ENCODE measurements at places on chromosomes 16 and 17.

DNA sequence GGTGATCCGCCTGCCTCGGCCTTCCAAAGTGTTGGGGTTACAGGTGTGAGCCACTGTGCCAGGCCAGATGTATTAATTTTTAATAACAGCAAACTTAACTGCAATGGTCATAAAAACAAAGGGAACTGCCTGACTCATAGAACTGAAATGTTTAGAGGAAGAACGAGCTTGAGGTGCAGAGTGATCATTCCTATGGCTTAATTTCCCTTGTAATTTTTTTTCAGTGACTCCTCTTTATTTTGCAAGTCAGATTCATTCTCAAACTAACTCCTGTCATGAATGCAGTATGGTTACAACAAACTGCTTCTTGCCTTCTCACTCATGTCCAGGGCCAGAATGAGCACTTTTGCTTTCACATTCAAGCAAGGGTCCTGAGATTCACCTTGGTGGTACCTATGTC is 231.3 kb downstream of the HAPSTR1 start:
- DNase-seq = no peak

GRCh38 chr17:72421128-72422092 is 300.6 kb downstream of the SOX9 start:
- DNase-seq = peak; percentile 79

GRCh38 chr17:76670020-76670717 is 26.6 kb upstream of the ST6GALNAC1 start:
- no peak for DNase-seq

GRCh38 chr17:32486111-32486700 is 587 bp upstream of the CDK5R1 start:
- DNase-seq = peak; percentile 81

GRCh38 chr16:4489030-4489429 is 12.8 kb downstream of the HMOX2 start:
- DNase-seq = peak; percentile 75

DNA sequence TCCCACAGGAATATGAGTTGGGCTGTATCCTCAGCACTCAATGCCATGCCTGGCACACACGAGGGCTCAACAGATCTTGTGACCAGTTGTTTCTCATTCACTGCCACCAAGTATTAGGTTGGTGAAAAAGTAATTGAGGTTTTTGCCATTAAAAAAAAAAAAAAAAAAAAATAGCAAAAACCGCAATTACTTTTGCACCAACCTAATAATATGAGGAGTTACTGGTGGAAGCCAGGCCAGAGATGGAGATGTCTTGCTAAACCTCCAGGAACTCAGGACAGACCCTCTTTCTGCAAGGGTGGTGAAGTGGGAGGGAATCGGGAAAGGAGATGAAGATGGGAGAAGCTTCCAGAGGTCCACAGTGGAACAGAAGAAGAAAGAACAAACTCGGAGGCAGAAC is 124.6 kb downstream of the DYNLRB2 start:
- no peak for DNase-seq

DNA sequence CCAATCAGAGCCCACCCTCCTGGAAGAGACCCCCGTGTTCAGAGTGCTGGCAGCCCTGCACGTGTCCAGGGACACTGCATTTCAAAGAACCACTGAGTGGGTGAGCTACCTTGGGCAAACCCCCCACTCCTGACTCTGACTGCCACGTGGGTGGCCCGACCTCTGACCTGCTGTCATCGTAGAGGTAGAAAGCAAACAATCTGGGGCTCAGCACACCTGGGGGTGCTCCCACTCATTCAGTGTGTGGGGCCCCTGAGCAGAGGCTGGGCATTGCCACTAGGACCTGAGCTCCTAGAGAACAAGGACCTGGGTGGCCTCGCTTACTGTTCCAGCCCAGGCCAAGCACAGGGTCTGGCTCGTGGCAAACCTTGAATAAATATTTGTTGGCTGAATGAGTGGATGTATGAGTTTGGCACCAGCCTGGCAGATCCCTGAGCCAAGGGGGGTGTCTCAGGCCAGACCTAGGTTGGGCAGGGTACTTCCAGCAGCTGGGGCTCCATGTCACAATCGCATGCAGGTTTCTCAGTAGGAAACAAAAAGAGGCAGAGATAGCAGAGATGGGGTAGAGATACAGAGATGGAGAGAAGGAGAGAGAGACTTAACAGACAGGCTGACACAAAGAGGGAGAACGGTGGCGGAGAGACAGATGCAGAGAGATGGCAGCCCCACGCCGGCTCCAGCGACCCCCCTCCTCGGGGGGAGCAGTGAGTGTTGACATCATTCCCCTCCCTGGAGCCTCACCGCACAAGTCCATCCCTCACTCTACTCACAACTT is 5.4 kb upstream of the DRC7 start:
- no peak for DNase-seq

DNA sequence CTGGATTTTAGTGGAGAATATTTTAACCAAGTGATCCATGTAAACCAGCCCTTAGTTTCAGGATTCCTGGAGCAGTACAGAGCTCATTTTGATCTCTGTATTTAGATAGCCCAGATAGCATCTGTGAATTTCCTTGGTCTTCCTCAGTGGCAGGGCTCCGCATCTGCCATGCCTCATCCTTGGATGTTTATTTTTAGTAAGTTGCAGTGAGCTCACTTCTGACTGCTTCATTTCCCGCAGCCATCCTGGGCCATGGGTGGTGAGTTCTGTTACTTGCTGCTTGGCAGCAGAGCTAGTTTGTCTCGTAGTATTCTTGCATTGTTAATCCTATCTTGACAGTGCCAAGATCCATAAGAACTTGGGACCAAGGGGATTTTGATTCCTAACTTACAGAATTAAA is 33.7 kb downstream of the IST1 start:
- DNase-seq = peak; percentile 80

DNA sequence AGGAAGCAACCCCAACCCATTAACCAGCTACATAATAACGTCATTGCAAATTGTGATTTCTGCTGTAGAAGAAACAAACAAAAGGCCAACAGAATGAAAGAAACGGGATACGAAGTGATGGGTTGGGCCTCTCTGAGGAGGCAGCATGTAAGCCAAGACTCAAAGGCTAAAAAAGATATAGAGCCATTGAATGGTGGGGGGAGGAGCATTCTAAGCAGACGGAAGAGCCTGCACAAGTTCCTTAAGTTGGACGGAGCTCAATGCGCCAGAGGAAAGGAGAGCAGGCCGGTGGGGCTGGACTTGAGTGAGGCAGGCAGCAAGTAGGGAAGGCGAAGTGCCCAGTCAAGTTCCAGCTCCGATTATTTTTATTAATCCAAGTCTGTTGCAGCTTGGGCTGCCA is 160.3 kb downstream of the SHISA9 start:
- DNase-seq = no peak

GRCh38 chr17:28960256-28961061 is 9.1 kb upstream of the PHF12 start:
- DNase-seq = no peak

DNA sequence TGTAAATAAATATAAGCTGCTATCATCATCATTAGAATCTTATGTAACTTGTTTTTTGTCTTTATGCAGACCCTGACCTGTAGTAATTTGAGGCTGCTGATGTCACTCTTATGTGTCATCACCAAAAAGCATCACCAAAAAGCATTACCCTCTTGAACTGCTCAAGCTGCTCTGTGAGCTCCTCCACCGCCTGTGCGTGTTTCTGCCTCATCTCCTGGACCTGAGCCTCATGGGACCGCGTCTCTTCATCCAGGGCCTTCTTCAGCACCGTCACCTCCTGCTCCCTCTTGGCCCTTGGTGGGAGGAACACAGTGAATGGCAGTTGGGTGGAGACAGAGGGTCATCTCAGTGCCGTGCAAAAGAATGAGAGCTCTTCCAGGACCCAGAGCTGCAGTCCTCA is 82.4 kb downstream of the NDE1 start:
- DNase-seq = no peak

- DNase-seq = no peak
These were observed 159.9 kb downstream of the AXIN2 start for GRCh38 chr17:65401561-65401960.

- no peak for DNase-seq
These were observed 23.3 kb upstream of the RASL10B start for GRCh38 chr17:35708149-35708548.

Measured in hepatic stellate cell (primary cell).